Hematopoietic multipotent progenitor cell treated with erythropoietin and hydrocortisone succinate and interleukin-3 and kit ligand, for 8 days (in vitro differentiated cells): ENCODE measurements at places on chromosomes 1 and 21.
A peak's percentile ranks its signal among the peaks of the same experiment; 100 is the strongest.

GRCh38 chr21:15441060-15441493 lies 288.7 kb upstream of the USP25 start:
- DNase-seq: no peak

GRCh38 chr21:36104317-36105300 lies 30.3 kb upstream of the CBR3 start:
- peak; percentile 46 for DNase-seq

DNA sequence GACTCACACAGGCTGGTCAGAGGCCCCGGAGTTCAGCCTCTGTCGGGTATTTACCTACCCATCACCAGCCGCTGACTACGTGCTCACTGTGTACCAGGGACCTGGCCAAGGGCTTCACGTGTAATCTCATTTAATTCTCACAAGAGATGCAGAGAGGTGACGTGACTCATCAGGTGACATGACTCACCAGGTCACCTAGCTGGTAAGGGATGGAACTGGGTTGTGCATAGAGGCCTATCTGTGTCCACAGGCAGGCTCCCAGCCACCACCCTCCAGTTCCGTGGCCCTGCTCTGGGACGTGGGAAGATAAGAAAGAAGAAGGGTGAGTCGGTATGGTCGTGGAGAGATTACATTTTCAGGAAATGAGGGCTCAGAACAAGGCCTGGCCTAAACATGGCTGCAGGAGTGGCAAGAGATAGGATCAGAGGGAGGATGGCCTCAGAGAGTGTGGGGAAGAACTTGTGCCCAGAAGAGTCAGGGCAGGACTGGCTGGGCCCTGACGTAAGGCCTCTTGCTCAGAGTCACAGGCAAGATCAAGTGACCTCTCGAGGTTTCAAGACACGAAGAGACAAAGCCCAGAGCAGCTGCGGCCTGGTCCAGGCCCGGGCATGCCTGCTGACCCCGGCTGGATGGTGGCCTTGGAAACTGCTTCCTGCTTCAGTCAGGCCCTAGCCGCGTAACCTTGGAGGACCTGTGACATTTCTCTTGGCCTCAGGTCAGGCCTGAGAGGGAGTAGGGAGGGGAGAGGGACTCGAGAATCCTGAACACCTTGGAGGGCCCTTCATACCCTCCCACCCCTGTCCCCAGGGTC lies 52.7 kb upstream of the WASF2 start:
- DNase-seq: peak; percentile 99

DNA sequence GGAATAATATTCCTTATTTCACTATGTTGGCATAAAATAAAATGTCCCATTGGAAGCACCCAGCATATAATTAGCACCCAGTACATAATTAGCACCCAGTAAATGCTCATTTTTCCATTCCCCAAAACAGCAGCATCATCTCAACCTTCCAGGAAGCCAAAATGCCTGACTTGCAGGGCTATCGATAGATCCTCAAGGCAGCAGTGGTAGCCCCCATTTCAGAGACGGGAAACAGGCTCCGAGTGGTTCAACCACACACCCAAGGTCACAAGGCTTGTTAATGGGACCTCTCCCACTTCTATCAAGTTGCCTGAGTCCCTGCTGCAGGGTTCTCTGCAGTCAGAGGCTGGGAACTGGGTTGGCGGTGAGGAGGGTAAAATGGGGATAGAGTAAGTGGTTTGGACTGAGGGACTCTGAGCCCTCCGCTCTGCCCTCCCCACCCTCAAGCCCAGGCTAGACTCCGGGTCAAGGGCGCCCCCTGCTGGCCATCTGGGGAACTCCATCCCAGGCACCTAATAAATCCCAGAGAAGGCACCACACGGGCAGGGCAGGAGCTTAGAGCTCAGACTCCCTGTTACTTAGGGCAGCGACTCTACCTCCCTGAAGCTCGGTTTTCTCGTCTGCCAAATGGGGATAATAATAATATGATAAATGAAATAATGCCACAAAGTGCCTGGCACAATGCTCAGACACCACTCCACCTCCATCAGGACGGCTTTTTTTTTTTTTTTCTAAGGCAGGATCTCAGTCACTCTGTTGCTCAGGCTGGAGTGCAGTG lies 21.9 kb upstream of the LAPTM5 start:
- peak; percentile 89 for DNase-seq

GRCh38 chr1:99227056-99227897 lies 37.0 kb upstream of the PLPPR4 start:
- no peak for DNase-seq

GRCh38 chr1:170162459-170163246 lies 16.9 kb downstream of the NTMT2 start:
- no peak for DNase-seq

DNA sequence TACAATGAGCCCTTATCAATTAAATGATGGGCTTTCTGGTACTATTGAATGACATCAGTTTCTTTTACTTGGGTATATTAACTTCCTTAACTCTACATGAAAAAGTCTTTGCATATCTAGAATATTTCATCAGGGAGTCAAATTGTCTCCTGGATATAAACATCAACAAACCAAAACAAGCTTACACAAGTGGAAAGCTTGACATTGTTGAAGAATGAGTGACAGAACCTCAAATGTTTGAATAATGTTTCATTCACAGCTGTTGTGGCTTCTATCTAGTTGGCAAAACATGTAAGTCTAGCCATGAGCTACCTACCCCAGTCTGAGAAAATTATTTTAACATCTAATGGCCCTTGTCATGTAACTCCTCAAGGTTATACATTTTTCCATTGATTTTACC lies 604.8 kb upstream of the ADAMTS5 start:
- no peak for DNase-seq

DNA sequence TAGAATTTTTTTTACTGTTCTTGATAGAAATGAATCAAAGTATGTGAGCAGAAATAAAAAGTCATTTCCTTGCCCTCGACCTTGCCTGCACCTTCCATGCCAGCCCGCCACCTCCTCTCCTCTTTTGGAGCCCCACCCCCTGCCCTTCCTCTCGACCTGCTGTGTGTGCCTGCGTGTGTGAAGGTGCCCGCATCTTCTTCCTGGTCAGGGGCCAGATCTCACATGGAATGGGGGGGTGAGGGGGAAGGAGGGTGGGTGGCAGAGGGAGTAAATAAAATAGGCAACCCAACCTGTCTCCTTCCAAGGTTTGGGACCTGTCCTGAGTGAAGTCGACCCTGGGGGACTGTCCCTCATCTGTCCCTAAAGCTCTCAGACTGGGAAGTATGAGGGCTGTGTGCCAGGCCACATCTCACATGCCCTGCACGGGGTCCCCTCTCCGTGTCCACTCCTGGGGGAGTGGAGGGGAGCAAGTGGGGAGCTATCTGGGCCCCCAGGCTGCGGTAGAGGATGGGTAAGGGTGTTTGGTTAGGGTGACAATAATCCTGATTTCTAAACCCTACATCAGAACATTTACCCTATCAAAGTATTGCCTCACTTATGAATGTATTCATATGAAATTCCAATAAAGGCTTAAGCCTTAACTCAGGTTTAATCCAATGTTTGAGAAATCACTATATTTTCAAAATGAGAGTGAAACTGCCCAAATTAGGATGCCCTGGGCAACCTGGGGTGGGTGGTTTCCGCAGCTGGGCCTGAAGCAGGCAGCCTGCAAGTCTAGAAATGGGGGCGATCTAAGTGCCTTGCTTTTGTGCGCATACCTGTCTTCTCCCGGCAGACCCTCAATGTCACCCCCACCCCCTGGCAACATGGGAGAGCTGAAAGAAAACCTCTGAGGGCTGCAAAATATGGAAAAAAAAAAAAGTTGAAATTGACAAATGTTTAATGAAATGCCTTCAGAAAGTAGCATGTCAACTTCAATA lies 15.4 kb downstream of the AMPD2 start:
- no peak for DNase-seq

DNA sequence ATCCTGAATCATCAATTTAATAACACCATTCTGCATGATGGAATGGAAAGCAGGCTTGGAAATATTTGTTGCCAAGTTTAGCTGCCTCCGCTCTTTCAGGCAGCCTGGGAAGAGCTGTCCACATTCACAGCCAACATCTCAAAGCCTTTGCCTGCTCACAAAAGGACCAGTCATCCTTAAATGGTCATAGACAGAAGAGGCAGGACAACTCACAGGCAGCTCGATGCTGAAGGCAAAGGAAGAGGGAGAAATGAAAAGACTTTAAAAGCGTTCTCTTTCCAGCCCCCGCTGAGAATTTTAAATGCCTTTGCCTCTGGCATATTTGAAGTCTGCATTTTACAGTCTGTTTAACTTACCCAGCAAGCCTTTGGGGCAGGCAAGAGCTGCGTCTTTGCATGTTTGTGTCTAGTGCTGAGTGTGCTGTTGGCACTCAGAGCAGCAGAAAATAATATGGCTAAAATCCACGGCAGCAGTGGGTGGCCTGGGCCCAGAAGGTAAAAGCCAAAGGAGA lies 68.9 kb downstream of the NMNAT2 start:
- no peak for DNase-seq

DNA sequence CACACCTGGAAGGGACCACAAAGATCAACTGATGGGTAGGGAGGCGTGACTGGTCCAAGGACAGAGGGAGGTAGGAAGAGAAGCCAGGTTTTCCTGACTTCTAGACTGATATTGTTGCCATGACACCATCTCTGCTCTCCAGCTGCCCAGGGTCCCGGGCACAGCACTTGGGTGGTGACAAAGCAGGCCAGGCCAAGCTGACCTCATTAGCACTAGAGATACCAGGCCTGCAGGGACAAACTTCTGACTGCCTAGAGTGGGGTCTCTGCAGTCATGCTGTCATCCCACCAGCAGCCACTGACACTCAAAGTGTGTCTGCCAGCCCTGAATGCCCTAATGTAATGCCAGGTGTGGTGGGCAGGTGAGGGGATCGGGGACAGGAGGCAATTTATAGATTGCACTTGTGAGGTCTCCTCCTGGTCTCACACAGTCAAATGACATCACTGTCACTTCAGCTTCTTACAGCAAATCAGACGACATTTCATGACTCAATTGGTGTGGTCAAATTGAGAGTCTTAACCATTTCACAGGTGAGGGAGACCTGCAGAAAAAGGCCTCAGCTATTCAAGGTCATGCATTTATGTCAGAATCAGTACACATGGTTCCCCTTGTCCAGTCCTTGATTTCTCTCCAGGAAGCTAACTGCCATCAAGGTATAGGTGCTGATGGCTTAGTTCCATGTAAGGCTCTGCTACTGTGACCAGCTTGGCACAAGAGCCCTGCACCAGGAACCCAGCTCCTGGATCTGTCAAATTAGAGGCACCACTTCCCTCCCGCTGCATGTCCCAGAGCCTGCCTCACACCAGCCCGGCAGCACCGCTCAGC lies 2.7 kb downstream of the SLC9A1 start:
- DNase-seq: no peak

DNA sequence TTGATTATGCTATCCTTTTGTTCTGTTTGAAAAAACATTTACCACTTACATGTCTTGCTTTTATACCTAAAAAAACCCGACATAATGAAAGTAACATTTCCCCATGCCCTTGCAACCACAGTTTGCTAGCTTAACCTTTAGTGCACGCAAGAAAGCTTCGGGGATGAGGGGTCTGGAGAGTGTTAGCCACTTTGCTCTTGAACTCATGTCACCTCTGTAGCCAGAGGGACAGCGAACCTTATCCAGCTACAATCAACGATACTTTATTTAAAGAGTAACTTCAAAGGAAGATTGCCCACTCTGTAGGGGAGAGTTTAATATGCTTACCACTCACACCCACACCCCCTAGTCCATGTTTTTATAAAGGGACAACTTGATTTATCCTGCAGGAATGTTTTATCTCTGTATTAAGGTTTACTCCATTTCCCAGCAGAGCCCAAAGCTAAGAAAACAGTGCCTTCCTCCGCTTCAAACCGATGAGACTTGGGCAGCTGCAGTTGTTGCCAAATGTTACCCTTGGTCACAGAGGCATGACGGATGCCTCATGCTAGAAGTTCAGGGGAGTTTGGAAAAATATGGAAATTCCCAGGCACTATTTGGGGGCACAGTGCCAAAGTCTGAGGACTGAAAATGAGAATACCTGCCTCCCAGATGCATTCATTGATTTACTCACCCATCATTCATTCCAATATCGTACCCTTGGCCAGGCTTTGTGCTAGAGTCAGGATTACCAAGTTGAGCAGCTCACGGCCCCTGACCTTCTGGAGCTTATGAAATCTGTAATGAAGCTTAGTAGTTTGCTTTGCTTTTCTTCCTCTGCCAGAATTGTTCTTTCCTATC lies 61.4 kb upstream of the VCAM1 start:
- DNase-seq: no peak

- no peak for DNase-seq
These were observed 30.2 kb upstream of the BECN2 start for GRCh38 chr1:241927321-241927720.

- peak; percentile 59 for DNase-seq
These were observed 9.1 kb downstream of the SWT1 start for GRCh38 chr1:185166106-185166505.

DNA sequence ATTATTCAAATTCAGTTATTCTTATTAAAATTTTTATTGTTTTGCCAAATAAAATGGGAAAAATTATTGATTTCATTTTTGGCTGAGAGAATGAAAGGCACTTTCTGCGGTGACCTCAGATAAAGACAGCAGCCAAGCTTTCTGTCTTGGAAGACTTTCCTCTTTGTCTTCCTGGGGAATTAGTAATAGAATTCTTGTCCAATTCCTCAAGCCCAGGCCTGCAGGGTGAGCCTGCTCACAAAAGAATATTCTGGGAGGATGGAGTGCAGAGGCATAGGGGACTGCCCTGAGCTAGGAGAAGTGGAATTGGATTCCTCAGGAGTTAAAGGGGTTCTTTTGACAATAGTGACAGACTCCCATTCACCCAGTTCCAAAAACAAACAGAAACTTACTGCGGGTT lies 614.5 kb upstream of the ADGRL2 start:
- no peak for DNase-seq

DNA sequence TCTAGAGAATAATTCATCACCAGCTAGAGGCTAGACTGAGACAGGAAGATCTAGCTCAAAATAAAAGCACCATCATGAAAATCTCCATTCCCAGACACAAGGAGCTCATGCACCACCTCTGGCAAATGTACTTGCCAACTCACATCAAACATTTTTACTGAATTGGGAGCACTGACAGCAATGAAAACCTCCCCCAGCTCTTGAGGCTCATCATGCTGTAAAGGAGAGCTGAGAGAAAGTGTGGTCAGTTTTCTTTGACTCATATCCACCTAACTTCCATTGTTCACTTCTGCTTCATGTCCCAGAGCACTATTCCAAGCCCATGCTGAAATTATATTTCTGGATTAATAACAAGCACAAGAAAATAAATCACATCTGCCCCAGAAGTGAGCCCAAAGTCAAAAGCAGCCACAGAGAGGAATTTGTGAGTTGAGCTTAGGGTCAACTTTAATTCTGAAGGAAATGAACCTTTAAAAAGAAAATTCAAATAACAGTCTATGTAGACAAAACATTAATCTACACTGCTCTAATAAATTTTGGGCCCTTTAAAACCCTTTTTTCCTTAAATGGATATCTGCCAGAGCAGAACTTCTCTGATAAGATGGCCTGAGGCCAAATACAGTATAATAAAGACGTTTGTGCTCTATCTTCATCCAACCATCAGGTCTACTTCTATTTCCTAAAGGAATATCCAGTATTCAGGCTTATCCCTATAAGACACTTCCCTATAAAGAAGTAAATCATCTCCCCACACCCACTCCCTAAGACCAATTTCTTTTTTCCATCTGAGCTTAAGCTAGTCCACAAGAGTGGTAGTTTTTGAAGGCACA lies 85.9 kb upstream of the ADAM30 start:
- DNase-seq: peak; percentile 80
